ENCODE measurements at places on chromosomes 3 and 15. TPM values are rescaled to one million over a fixed set of nuclear protein-coding genes. Genes with fewer than 3 reads are reported as not detected.

DNA sequence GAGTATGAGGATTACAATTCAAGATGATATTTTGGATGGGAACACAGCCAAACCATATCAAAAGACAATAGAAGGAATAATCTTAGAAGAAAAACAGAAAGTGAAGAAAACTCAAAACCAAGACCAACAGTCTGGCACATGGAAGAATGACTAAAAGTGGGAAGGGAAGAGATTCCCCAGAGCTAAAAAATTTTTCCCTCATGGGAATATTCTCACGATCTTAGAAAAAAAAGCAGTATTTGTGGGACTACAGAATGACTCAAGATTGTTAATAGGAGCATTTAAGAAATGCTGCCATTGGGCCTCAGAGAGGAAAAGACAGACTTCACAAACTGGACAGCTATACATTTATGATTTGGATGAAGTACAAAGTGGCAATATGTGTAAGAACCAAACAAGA, 18.3 kb downstream of the OSTN start:
- DNase-seq: no peak
- H3K4me1 ChIP-seq: peaks cover 16% of the 10 kb centered on the region
- peaks cover 38% of the 10 kb centered on the region for H3K36me3 ChIP-seq
- H3K4me3 ChIP-seq: no peak overlapping the region

The TNFAIP8L3 gene
- total RNA-seq: 0.18 TPM

DNA sequence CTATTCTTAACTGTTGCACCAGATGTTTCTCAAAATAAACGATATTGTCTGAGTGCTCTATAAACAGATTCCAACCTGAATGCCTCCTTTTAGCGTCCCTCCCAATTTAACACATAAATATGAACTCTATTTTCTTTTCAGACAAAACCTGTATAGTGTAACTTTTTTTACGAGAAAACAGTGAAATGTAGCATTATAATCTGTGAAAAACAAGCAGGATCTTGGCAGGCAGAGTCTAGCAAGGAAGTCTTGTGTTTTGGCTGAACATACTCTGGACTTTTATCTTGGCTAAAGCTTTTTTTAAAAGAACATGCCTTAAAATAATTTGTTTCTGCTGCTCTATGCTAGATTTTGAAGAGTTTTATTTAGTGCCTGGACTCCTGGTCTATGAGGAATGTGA, 150.5 kb downstream of the ROBO2 start:
- no peaks in the 10 kb centered on the region for H3K36me3 ChIP-seq
- H3K4me3 ChIP-seq: no peak overlapping the region
- no peaks in the 10 kb centered on the region for H3K27me3 ChIP-seq
- no peaks in the 10 kb centered on the region for H3K4me1 ChIP-seq

The THRB gene
- total RNA-seq: 0.06 TPM

The EXD1 gene
- not detected for total RNA-seq

- peaks cover 16% of the 10 kb centered on the region for H3K36me3 ChIP-seq
- peak overlapping the region; percentile 89 for H3K4me3 ChIP-seq
- DNase-seq: no peak
- no peaks in the 10 kb centered on the region for H3K27me3 ChIP-seq
Measured at GRCh38 chr15:80694611-80695098, 455 bp upstream of the ABHD17C start.

GRCh38 chr15:42736178-42736792, 643 bp downstream of the CDAN1 start:
- H3K27me3 ChIP-seq: peaks cover 2% of the 10 kb centered on the region
- H3K36me3 ChIP-seq: peaks cover 16% of the 10 kb centered on the region
- peaks cover 24% of the 10 kb centered on the region for H3K4me1 ChIP-seq
- peak overlapping the region; percentile 93 for H3K4me3 ChIP-seq
- DNase-seq: no peak
- peak overlapping the region; percentile 67 for H3K27ac ChIP-seq

The LIPH gene
- 0.63 TPM for total RNA-seq

The ARPP21 gene
- not detected for total RNA-seq

The TGM4 gene
- total RNA-seq: not detected

GRCh38 chr3:155321418-155321817, 27.9 kb upstream of the STRIT1 start:
- no peak for DNase-seq
- H3K27me3 ChIP-seq: no peaks in the 10 kb centered on the region
- peaks cover 21% of the 10 kb centered on the region for H3K4me1 ChIP-seq
- H3K36me3 ChIP-seq: no peaks in the 10 kb centered on the region
- H3K4me3 ChIP-seq: no peak overlapping the region

All from HFFc6 (cell line).